Activated naive CD8-positive, alpha-beta T cell treated with anti-CD3 and anti-CD28 coated beads, Interleukin-2, amount 10 ng/mL, durations not matched to agents 7 days and 5 days (primary cell): ENCODE measurements at places on chromosomes 3 and 15.

- DNase-seq: no peak
Observed at GRCh38 chr3:172700256-172700655, 10.6 kb downstream of the NCEH1 start.

- DNase-seq: no peak
Observed at GRCh38 chr15:45854455-45855202, 219.8 kb downstream of the SQOR start.

GRCh38 chr3:14140668-14141067 is 15.8 kb downstream of the TMEM43 start:
- no peak for DNase-seq

GRCh38 chr3:50095352-50095998 is 6.8 kb downstream of the RBM5 start:
- no peak for DNase-seq

DNA sequence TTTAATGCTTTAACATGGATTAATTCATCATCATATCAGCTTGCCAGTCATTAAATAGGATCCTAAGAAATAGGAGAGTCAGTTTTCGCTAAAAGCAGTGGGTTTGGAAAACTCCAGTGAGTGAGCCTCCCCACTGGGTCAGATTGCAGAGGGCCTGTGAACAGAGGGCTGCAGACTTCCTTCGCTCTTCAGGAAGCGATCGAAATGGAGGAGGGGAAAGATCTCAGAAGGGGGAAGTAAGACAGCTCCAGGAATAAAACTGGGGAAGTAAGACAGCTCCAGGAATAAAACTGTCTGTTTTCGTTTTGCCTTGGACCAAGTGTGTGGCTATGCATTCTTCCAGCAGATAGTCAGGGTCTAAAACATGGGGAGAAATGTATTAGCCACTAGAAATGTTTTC is 124.8 kb upstream of the C15orf61 start:
- DNase-seq: no peak

DNA sequence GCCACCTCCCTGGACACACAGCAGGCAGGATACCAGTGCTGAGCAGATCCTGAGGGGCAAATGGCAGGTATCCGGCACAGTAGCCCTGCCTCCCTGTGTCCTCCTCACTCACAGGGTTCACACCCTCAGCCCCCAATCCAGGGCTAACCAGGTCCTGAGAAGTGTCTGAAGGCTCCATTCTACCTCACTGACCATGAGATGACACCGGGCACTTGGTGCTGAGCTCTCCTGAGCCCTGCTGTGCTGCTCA is 115.4 kb upstream of the ATP2B2 start:
- no peak for DNase-seq

- no peak for DNase-seq
Observed at GRCh38 chr15:49990835-49991545, 128.0 kb downstream of the ATP8B4 start.

- DNase-seq: no peak
Observed at GRCh38 chr3:36446276-36446675, 66.0 kb downstream of the STAC start.

GRCh38 chr3:17500618-17501017 is 241.8 kb downstream of the TBC1D5 start:
- DNase-seq: no peak

DNA sequence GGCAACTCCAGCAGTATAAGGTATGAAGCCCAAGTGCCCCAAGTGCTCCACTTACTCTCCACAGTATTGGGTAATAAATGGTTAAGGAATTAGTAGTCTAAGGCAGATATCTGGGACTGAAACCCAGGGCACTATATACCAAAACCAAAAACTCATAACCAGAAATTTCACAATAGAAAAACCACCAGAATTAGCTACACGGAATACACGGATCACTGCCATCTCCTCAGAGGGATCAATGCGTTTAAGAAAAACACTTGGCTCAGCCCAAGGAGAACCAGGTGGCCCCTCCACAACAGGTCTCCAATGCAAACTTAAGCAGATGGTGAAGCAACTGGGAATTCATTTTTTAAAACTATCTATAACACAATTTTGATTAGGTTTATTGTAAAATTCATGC is 83.6 kb downstream of the FAIM start:
- no peak for DNase-seq

GRCh38 chr3:15064299-15064834 is 748 bp downstream of the MRPS25 start:
- peak; percentile 41 for DNase-seq

DNA sequence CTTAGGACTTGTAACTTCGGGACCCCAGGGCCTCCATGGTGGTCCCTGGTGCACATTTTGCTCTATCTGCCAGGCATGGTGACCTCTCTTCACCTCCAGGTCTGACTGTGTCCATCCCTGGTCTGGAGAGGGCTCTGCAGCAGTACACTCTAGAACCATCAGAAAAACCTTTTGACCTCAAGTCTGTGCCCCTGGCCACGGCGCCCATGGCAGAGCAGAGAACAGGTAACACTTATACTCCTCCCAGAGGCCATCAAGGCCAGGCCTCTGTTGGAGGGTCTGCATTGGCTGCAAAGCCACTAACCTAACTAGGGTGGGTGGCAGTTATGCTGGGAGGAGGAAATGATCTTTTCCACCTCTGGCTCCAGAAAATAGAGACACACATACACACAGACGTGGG is 10.3 kb upstream of the HMCES start:
- DNase-seq: no peak

DNA sequence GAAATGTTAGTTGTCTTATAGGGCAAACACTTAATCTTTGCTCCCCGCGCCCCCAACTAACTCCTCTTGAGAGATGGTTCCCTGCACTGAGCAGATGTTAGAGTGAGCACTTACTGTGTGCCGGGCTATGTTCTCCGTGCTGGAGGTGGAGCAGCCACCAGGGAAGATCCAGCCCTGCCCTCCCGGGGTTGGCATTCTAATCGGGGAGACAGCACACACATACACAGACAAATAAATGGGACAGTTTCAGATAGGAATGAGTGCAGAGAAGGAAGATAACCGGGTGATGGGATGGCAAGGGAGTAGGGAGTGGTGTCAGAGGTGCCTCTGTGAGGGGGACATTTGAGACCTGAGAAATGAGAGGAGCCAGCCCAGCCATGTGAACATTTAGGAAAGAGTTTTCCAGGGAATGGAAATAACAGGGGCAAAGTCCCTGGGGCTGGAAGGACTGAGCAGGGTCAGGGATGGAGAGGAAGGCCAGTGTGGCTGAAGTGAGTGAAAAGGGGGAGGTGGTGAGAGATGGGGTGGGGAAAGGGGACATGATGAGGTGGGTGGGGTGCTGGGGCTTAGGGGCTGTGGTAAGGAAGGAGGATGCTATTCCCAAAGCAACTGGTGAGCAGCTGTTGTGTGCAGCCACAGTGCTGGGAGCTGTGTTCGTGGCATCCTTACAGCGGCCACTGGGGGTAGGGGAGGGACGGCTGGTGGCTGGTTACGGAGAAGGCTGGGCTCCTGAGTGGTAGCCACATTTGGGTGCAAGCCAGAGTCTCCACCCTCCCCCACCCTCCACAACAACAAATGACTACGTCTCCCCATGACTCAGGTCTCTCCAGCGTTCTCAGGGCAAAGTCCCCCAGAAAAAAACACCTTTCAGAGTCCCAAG is 15.4 kb upstream of the FGD5 start:
- DNase-seq: no peak

DNA sequence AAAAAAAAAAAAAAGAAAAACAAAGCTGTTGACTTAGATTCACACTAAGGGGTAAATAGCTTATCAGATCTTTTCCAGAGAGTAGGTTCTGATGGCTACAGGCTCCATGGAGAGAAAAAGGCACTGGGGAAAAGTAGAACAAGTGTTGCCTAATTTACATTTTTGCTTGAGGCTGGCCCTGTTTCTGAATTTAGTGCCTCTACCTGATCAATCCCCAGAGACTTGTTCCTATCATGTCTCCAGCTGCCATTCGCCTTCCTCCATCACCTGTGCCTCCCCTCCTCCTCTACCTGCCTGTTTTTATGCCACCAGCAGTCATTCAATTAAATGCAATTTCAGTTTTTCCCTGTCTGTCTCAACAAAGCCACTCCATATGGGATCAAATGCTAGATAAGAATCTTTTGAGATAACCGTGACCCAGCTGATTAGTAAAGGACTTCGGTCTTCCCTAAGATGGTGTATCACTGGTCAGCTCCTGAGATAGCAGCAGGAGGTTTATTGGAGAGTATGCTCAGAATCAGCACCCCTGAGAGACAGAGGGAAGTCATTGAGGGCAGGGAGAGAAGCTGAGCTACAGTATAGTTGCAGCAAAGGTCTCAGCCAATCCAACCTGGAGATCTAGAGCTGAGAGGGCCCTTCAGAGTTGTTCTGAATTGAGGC is 88.1 kb upstream of the GADL1 start:
- no peak for DNase-seq

DNA sequence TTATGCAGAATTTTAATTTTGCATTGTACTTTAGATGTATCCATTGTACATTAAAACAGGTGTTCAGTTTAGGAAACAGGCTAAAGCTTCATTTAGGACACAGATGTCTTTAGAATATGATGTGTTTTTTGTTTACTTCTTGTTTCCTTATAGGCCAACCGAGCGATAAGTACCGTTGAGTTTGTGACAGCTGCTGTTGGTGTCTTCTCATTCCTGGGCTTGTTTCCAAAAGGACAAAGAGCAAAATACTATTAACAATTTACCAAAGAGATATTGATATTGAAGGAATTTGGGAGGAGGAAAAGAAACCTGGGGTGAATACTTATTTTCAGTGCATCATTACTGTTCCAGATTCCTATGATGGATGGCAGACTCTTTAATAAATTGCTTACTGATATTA is 29.4 kb downstream of the PLAAT1 start:
- DNase-seq: no peak

- no peak for DNase-seq
Observed at GRCh38 chr3:18079062-18079461, 336.6 kb upstream of the TBC1D5 start.

DNA sequence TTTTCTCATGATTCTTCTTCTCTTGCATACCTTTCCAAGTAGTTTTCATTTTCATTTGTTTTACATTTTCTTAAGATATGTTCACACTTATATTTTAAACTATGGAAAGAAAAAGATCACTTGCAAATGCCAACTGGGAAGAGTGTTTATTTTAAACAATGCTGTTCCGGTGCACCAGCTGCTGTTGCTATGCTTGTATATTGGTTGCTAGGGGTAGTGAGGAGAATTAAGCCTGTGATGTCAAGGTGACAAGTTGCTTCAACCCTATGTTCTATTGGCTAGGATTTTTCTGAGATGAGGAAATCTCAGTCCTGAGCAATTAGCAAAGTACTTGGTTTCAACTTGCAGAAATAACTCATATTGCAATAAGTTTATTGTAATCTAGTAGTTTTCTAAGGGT is 500.1 kb downstream of the MFSD1 start:
- DNase-seq: no peak

DNA sequence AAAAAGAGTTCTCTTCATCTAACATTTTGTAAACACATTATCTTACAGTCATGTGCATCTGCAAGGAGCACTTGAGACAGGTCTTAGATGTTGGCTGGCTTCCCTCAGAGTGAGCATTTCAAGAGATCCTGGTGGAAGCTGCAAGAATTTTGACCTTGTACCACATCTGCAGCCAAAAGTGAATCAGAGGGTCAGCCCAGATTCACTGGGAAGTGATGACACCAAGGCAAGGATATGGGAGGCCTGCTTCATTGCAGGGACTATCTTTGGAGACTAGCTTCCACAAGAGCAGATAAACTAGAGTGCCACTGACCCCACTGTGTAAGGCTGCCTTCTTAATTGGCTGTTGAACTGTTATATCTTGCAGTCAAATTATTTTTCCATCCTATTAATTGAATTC is 21.3 kb upstream of the GADL1 start:
- no peak for DNase-seq

DNA sequence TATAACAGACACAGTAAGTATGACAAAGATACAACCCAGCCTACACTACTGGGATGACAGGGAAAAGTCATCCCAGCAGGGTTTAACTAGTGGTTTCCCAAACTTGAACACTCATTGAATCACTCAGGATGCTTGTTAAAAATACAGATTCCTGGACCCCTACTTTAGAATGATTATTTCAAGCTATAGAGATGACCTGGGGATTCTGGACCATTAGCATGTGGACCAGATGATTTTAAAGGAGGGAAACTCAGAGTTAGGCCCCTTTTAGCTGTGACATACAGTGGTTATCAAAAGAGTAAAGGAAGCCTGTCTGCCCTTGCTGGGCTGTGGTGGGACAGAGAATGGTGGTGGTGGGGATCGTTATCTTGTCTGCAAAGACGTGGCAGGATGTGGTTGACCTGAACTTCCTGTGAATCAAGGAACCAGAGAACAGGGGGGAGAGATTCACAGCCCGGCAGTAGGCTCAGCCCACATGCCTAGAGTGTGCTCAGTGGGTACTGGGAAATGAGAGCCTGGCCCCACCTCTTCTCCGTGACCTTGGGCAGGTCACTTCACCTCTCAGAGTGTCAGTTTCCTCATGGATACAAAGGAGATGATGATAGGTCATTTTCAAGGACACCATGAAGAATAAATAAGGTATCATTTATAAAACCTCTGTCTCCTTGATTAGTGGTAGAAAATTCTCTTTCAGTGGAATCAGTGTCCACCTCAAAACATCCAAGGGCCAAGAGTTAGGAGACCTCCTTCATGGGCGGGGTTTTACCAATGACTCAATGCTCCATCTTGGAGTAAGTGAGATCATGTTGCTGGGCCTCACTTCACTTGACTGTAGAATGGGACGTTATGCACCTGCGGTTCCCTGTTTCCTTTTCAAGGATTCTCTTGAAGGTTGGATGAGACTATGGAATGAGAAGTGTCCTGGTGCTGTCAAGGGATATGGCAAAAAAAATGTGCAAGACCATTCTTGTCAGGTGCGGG is 306.5 kb downstream of the RPLP1 start:
- DNase-seq: peak; percentile 80

GRCh38 chr15:74384881-74385643 is 17.6 kb upstream of the CYP11A1 start:
- DNase-seq: peak; percentile 62

DNA sequence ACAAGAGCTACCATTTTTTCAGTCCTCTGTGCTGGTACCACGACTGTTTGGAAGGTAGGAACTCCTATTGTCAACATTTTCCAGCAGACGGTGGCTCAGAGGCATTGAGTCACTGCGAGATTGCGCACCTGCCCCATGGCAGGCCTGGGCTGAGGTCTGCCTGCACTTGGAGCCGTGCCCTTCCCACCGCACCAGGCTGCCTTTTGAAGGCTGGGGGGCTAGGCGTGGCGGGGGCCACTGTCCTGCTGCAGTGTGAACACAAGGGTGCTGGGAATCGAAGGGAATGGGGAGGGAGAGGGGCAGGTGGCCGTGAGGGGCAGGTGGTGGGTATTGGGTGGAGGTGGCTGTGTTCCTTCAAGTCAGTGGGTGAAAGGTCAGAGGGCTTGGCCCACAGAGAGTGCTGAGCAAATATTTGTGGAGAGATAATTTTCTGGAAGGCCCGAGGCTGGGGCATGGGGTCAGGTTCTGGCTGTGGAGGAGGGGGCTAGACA is 16.3 kb downstream of the SNX33 start:
- DNase-seq: no peak
